Thoracic aorta (tissue), 2 donors: ENCODE measurements at places on chromosomes 2 and 18. TPM values are rescaled to one million over a fixed set of nuclear protein-coding genes. Genes with fewer than 3 reads are reported as not detected.

DNA sequence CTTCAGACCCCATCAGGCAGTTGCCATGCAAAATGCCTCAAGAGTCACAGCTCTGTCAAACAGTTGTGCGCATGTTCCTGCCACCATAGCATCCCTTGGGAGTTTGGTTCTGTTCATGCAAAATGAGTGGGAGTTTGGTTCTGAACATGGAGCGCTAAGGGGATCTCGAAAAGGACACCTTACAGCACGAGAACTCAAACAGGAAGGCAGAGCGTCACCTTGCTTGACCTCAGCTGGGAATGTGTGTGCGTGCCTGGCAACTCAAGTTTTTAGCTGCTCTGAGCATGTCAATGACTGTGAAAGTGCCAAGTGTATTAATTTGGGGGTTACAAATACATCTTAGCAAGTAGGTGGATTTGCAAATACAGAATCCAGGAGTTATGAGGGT, 16.6 kb downstream of the MALL start:
- H3K4me3 ChIP-seq, result no peak overlapping the region
- peak overlapping the region; percentile 23 for H3K27ac ChIP-seq
- no peak for DNase-seq
- H3K27me3 ChIP-seq, result no peaks in the 10 kb centered on the region
- H3K4me1 ChIP-seq, result peaks cover 20% of the 10 kb centered on the region

SERPINB5 gene
- total RNA-seq, result 0.41 TPM

DNA sequence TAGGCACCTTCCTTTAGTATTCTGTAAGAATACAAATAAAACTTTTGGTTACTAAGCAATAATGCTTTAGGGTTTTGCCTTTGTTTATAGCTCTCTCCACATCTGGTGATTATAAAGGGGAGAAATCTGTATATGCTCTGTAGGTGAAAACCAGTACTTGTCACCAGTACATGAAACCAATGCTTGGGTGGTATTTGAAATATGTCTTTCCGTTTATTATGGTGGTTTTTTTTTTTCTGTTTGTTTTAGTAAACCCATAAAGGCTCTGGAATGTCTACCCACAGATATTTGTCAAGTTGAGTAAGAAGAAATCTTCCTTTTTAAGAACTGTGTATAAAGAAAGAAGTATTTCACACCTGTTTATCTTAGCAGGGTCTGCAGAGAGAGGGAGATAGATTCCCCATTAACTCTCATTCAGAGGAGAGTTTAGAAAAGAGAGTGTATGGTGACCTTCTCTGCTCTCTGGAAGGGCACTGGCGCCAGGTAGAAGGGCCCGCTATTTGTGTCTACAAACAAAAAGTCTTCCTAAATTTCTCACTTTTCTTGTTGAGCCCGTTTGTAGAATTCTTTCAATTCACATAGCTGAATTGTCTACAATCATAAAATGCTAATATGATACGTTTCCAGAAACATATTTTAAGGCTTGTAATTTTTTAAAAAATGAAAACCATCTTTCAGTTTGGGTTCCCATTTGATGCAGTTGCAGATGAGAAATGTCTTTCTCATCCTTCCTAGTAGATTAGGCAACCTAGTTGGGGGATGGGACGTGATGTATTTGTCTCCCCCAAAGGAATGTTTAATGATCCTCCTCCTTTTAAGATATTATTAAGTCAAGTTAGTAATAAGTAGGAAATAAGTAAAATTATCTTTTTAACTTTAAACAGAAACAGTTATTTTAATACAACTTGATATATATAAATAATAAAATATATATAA, 33.9 kb downstream of the MAP3K20 start:
- H3K4me3 ChIP-seq, result no peak overlapping the region
- H3K27me3 ChIP-seq, result no peaks in the 10 kb centered on the region
- H3K4me1 ChIP-seq, result peaks cover 13% of the 10 kb centered on the region
- peak overlapping the region; percentile 40 for H3K27ac ChIP-seq
- no peak for DNase-seq
- H3K36me3 ChIP-seq, result no peaks in the 10 kb centered on the region

DNA sequence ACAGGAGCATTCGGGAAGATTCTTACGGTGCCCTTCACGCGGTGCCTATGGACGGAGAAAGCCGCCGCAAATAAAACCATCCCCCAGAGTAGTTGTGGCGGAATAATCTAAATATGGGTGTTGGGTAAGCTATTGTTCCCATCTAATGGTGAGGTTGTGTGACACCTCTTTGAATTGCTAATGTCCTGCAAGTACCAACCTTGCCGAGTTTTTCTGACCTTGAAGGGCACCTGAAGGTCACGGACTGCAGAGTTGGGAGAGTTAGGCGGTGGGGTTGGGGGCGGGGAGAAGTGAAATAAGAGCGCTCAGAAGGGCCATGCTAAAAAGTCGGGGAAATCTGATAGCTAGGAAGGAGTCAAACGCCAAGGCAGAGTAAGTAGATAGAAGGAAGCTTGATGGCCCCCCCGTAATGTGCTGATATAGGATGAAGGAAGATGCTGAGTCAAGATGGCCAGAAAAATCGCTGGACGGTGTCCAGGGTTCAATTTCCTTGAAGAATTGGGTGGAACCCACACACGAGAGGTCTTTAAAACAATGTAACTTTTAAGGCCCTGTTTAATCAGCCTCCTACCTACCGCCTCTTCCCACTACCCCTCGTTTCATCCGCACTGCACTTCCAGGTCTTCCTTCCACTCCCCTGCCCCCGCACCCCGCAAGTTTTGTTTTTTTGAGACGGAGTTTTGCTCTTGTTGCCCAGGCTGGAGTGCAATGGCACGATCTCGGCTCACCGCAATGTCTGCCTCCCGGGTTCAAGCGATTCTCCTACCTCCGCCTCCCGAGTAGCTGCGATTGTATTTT, 600 bp downstream of the KATNAL2 start:
- peak overlapping the region; percentile 76 for H3K27ac ChIP-seq
- DNase-seq, result no peak
- H3K27me3 ChIP-seq, result no peaks in the 10 kb centered on the region
- peaks cover 9% of the 10 kb centered on the region for H3K4me1 ChIP-seq
- H3K36me3 ChIP-seq, result no peaks in the 10 kb centered on the region
- H3K4me3 ChIP-seq, result peak overlapping the region; percentile 81

- no peak overlapping the region for H3K4me3 ChIP-seq
- H3K27me3 ChIP-seq, result no peaks in the 10 kb centered on the region
- no peak overlapping the region for H3K27ac ChIP-seq
Measured at GRCh38 chr2:18214936-18215335, 336.5 kb downstream of the KCNS3 start.

DNA sequence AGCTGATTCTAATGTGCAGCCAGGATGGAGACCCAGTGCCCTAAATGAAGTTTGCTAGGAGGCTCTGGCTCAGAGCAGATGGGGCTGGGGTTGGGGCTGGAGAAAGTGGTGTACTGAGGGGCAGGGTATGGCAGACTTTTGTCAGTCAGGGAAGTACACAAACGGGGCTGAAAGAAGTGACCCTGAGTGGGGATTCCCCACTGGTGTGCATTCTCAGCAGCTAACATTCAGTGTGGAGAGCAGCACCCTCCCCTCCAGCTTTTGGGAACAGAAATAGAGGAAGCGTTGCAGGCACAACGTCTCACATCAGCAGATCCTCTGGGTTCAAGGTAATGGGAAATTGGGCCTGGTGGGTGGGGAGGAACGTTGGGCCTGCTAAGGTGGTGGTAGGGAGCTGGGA, 89.1 kb upstream of the GCFC2 start:
- H3K4me3 ChIP-seq, result no peak overlapping the region
- H3K4me1 ChIP-seq, result no peaks in the 10 kb centered on the region
- H3K27ac ChIP-seq, result no peak overlapping the region
- DNase-seq, result no peak

GRCh38 chr2:240584486-240585031, 2.0 kb upstream of the CAPN10 start:
- H3K36me3 ChIP-seq, result no peaks in the 10 kb centered on the region
- no peak for DNase-seq
- no peak overlapping the region for H3K27ac ChIP-seq
- no peaks in the 10 kb centered on the region for H3K27me3 ChIP-seq
- peak overlapping the region; percentile 91 for H3K4me3 ChIP-seq

DNA sequence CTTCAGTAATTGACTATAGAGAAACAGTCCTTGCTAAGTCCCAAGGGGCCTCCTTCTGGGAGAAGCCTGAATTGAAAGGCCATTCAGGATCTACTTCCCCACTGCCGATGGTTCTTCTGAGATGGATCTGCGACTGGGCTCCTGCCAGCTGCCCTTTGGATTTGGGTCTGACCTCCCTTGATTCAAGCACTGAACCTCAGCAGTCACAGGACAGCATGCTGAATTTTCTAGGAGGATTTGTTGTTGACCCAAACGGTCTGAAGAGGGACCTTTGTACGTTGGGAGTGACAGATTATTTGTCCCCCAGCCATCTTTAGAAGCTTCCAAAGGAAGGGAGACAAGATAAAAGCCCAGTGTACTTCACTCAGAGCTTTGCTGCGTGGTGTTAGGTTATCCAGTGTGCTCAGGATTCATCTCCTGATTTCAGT, 67.1 kb downstream of the NXPH2 start:
- no peak overlapping the region for H3K4me3 ChIP-seq
- DNase-seq, result no peak
- no peaks in the 10 kb centered on the region for H3K36me3 ChIP-seq
- H3K4me1 ChIP-seq, result peaks cover 11% of the 10 kb centered on the region
- H3K27me3 ChIP-seq, result no peaks in the 10 kb centered on the region

DNA sequence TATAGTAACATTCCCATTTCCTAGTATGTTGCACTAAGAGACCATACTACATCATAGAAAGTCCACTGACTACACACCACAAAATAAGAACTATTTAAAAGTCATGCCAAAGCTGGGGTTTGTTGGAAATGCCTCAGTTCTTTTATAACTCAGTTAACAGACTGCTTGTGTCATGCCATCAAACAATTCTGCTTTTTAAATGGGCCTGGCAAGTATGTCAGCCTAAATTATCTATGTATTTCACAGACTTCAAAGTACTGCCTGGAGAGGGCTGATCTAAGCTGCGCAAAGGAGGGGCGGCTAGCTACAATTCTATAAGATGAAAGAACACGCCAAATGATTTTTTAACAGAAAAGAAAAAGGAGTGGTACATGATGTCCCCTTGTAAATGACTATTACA, 49.6 kb downstream of the FARSB start:
- no peaks in the 10 kb centered on the region for H3K36me3 ChIP-seq
- no peaks in the 10 kb centered on the region for H3K27me3 ChIP-seq
- H3K4me3 ChIP-seq, result no peak overlapping the region
- no peak for DNase-seq
- no peaks in the 10 kb centered on the region for H3K4me1 ChIP-seq

GRCh38 chr2:20627712-20628380, 23.1 kb downstream of the HS1BP3 start:
- H3K27me3 ChIP-seq, result no peaks in the 10 kb centered on the region
- peaks cover 21% of the 10 kb centered on the region for H3K4me1 ChIP-seq
- DNase-seq, result no peak
- peak overlapping the region; percentile 79 for H3K27ac ChIP-seq

DNA sequence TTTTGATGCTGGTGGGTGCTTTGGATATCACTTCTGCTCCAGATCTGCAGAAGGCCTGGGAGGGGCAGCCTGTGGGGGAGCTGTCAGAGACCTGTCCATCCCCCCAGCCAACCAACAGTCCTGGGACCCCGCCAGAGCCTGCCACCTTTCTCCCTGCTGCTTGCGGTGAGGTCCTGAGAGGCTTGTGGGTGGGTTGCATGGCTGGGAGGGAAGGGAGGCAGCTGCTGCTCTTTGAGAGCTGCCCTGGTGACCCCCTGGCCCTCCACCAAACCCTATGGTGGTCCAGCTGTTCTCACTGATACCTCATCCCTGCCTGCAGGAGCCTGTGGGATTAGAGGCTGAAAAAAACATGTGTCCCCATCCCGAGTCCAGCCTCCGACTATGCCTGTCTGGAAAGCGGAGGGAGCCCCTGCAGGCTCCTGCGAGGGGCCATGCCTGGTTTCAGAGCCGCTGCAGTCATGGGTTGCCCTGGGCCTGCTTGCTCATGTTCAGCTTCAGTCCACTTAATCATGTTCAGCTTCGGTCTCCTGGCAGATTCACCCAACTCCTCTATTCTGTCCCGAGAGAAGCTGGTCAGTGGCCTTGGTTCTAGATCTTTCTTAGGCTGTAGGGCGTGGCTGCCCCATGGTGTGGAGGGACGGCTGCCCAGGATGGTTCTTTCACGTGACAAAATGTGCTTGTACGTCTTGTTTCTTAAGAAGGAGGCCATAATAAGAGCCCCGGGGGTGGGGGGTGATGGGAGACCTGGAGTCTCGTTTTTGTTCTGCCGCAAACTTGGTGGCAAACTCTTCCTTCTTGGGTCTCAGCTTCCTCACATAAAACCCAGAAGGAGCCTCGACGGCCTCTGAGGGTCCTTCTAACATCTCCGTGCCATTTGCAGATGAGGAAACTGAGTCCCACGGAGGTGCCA, 98.5 kb downstream of the CTIF start:
- no peak overlapping the region for H3K27ac ChIP-seq
- no peak overlapping the region for H3K4me3 ChIP-seq
- H3K36me3 ChIP-seq, result no peaks in the 10 kb centered on the region
- DNase-seq, result no peak

DNA sequence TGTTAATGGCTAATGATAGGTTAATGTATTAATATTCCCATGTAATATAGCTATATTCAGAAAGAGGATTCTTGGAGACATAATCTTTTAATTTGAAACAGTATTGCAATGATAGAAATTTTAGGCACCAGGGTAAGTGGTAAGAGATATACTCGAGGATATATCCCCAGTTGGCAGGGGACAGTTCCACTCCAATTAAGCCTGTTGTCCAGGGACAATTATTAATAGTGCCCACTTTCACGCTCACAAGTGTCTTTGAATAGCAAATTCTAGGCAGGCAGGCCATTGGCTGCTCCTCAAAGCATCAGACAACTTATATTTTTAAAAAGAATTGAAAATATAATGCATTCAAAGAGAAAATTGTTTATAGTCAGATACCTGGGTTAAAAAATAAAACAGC, 190.7 kb downstream of the PDE11A start:
- no peak for DNase-seq
- H3K27me3 ChIP-seq, result no peaks in the 10 kb centered on the region
- no peak overlapping the region for H3K4me3 ChIP-seq
- H3K4me1 ChIP-seq, result no peaks in the 10 kb centered on the region
